Putamen (tissue), 1 donor: ENCODE measurements at places on chromosomes 11 and 22.

DNA sequence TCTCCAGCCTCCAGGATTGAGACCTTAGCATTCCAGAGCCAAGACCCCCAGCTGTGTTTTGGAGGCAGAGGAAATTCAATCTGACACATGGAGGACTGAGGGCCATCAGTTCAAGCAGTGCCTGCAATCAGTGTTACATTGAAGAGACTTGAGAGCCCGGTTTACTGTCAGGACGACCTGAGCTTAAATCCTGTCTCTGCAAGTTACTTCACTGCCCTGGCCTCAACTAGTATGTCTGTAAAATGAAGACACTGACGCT lies 35.1 kb downstream of the TRIM29 start:
- DNase-seq: no peak

DNA sequence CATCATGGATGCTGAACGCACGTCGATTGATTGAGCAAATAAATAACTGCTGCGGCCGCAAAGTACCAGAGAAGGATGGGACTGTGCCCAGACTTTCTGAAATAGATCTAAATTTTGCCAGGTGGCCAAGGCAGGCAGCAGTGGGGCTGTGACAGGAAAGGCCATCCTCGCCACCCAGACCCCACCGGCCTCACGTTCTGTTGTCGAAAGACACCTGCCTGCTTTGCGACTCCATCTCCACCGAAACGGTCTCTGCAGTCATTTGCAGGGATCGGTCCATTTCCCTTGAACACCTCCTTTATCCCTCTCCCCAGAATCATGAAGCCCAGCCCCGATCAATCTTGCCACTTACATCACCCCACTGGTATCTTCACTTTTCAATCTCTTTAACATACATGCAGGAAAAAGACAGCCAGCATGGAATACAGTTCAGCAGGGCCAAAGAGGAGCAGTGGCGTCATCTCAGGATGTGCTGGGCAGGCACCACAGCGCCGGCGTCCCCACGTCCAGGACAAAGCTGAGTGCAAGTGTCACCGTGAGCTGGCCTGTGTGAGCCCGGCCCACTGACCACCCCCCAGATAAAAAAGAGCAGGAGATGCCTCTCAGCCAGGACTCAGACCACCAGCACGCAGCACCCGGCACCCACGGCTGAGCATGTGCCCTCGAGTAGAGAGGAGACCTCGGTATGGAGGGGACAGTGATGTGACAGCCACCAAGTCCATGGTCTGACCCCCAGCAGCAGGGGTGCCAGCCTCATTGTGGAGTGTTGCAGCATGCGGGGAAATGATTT lies 610.3 kb downstream of the TBC1D22A start:
- no peak for DNase-seq

DNA sequence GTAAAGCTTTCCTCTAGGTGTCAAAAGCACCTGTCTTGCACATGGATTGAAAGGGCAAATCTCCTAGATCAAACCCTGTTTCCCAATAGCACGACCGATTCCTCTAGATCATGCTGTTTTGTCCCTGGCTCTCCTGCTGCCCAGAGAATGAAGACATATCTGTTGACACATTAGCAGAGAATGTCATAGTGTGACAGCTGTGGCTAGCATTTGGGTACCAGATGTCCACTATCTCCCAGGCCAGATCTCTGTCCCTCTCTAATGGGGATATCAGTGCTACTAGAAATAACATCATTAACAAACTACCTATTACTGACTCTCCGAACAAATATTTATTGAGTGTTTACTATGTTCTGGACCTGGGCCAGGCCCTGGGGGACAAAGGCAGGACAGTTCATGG lies 72.4 kb upstream of the ISX start:
- DNase-seq: no peak

DNA sequence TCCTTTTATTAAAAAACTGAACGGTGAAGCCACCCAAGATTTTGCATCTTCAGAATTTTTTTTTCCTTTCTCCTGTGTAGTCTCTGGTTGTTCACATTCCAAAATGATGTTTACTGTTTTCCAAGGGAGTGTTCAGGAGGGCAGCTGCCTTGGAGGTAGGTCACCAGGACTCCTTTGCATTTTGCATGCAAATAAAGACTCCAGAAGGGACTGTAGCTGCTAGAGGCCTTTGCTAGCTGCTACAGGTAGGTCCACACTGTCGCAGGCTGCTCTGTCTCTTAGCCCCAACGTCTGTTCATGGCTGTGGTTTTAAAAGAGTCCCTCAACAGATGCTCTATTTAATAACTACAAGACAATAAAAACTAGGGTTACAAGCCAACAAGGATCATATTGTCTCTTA lies 11.4 kb downstream of the CTSC start:
- DNase-seq: no peak

DNA sequence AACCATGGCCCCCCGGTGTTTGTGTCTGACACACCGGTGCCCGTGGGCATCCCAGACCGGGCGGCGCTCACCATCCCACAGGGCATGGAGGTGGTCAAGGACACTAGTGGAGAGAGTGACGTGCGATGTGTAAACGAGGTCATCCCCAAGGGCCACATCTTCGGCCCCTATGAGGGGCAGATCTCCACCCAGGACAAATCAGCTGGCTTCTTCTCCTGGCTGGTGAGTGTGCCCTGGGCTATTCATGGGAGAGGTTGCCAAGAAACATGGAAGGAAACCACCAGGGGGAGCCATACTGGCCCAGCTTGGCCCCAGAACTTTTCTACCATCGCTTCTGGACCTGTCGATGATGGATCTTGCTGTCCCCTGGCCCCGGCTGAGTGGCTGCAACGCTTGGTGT lies 36.5 kb downstream of the PRDM11 start:
- no peak for DNase-seq

- no peak for DNase-seq
Observed at GRCh38 chr11:2480874-2481220, 36.0 kb downstream of the KCNQ1 start.

DNA sequence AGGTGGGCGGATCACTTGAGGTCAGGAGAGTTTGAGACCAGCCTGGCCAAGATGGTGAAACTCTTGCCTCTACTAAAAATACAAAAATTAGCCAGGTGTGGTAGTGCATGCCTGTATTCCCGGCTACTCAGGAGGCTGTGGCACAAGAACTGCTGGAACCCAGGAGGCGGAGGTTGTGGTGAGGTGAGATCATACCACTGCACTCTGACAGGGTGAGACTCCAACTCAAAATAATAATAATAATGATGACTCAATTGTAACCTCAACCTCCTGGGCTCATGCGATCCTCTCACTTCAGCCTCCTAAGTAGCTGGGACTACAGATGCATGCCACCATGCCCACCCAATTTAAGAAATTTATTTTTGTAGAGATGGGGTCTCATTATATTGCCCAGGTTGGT lies 15.6 kb upstream of the CHRNA10 start:
- no peak for DNase-seq

GRCh38 chr11:61917334-61918109 lies at the start of gene RAB3IL1:
Gene RAB3IL1, minus strand, starts transcription at chr11:61917566. Its CDS starts 199 bp downstream, at chr11:61917367.
- peak; percentile 49 for DNase-seq

GRCh38 chr11:118012083-118012669 lies 26.0 kb downstream of the IL10RA start:
- DNase-seq: no peak

- DNase-seq: no peak
Observed at GRCh38 chr11:125369808-125370207, 126.3 kb downstream of the FEZ1 start.

GRCh38 chr11:64136765-64137441 lies 29.0 kb downstream of the MACROD1 start:
- DNase-seq: no peak

DNA sequence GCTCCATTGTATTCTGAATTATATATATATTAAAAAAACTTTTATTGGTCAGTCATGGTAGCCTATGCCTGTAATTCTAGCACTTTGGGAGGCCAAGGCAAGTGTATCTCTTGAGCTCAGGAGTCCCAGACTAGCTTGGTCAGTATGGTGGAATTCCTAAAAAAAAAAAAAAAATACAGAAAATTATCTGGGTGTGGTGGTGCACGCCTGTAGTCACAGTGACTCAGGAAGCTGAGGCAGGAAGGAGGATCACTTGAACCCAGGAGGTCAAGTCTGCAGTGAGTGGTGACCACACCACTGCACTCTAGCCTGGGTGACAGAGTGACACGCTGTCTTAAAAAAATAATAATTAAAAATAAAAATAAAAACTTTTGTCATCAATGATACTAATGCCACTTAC lies 133.2 kb downstream of the FAT3 start:
- no peak for DNase-seq

DNA sequence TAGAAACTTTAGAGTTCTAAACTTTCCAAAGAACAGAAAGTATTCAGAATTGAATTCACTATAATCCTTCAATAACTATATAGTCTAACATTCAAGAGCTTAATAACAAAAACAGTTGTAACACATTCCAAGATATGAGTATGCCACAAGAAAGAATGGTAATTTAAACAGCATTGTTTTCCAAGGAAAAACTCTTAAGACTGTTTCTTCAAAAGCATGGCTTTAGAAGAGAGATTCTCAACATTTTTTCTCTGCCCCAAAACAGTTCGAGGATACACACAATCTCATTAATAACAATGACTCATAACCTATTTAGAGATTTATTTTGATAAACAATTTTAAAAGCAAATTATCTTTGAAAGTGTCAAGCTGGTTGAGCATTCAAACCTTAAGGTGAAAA lies 16.7 kb upstream of the ARHGAP32 start:
- DNase-seq: no peak

GRCh38 chr11:34314936-34315335 lies 42.9 kb downstream of the ABTB2 start:
- no peak for DNase-seq

DNA sequence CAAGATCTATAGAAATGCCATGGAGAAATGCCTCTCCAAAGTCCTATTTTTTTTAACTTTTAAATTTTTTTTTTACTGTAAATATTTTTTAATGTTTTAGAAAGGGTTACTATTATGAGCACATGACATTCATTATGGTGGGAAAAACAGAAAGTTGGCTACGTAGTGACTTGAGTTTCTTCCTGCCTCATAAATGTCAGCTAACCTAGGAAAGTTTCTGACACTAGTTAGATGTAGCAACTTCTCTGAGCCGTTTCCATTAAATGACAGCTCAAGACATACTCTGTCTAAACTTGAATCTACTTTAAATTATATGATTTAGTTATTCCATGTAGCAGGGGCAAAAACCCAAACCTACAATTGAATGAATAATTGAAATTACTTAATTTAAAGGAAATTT lies 18.4 kb upstream of the CTSC start:
- DNase-seq: no peak

GRCh38 chr11:44754876-44755555 lies 28.3 kb downstream of the TSPAN18 start:
- no peak for DNase-seq

- DNase-seq: no peak
Observed at GRCh38 chr11:64638018-64638665, 47.1 kb downstream of the SLC22A12 start.

GRCh38 chr11:113494021-113494420 lies 18.8 kb upstream of the DRD2 start:
- DNase-seq: no peak

GRCh38 chr11:2740275-2740940 lies 40.6 kb upstream of the KCNQ1OT1 start:
- DNase-seq: no peak

DNA sequence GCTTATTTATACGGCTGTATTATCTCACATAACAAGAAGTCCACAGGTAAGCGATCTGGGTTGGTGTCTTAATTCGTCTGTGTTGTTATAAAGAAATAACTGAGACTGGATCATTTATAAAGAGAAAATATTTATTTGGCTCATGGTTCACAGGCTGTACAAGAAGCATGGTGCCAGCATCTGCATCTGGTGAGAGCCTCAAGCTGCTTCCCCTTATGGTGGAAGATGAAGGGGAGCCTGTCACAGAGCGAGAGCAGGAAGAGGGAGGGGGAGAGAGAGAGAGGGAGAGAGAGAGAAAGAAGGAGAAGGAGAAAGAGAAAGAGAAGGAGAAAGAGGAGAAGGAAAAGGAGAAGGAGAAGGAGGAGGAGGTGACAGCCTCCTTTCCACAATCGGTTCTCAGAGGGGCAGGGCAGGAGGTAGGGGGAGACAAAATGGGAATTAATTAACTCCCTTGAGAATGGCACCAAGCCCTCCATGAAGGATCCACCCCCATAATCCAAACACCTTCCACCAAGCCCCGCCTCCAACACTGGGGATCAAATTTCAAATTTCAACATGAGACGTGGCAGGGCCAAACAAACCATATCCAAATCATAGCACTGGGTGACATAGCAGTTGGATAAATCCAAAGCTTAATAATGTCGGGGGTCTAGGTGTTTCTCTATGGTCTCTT lies 15.0 kb upstream of the TRIM44 start:
- DNase-seq: no peak
